Natural killer cell (primary cell): ENCODE measurements at places on chromosomes 5 and 9. TPM values are rescaled to one million over a fixed set of nuclear protein-coding genes. Genes with fewer than 3 reads are reported as not detected.

Gene PLPPR1
- total RNA-seq: not detected

Gene KIF24
- total RNA-seq: 0.50 TPM

Gene PCDH12
- total RNA-seq: not detected

Gene LYSMD3
- 15.2 TPM for total RNA-seq

DNA sequence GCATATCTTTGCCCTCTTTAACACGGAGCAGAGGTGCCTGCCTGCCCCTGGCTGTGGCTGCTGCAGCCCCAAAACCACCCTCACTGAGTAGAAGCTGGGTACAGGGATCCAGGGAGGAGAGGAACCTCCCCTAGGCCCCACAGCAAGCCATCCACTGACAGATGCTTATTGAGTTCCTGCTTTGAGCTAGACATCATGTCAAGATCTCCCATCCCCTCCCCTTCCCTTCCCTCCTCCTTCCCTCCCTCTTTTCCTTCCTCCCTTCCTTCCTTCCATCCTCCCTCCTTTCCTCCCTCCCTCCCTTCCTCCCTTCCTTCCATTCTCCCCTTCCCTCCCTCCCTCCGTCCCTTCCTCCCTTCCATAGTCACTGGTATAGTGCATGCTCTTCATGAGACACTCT lies 29.3 kb downstream of the GOLGA2 start:
- no peaks in the 10 kb centered on the region for H3K27me3 ChIP-seq
- DNase-seq: no peak
- no peaks in the 10 kb centered on the region for H3K36me3 ChIP-seq
- no peak overlapping the region for H3K4me3 ChIP-seq
- peaks cover 47% of the 10 kb centered on the region for H3K4me1 ChIP-seq
- H3K27ac ChIP-seq: no peak overlapping the region

GRCh38 chr9:91161465-91162300 lies 200.0 kb downstream of the AUH start:
- peaks cover 83% of the 10 kb centered on the region for H3K4me1 ChIP-seq
- peak overlapping the region; percentile 78 for H3K27ac ChIP-seq
- no peaks in the 10 kb centered on the region for H3K27me3 ChIP-seq
- DNase-seq: no peak
- H3K36me3 ChIP-seq: no peaks in the 10 kb centered on the region
- H3K4me3 ChIP-seq: no peak overlapping the region

- H3K36me3 ChIP-seq: no peaks in the 10 kb centered on the region
- DNase-seq: no peak
- H3K27ac ChIP-seq: no peak overlapping the region
Measured at GRCh38 chr9:116144038-116144437, 9.6 kb upstream of the PAPPA start.

DNA sequence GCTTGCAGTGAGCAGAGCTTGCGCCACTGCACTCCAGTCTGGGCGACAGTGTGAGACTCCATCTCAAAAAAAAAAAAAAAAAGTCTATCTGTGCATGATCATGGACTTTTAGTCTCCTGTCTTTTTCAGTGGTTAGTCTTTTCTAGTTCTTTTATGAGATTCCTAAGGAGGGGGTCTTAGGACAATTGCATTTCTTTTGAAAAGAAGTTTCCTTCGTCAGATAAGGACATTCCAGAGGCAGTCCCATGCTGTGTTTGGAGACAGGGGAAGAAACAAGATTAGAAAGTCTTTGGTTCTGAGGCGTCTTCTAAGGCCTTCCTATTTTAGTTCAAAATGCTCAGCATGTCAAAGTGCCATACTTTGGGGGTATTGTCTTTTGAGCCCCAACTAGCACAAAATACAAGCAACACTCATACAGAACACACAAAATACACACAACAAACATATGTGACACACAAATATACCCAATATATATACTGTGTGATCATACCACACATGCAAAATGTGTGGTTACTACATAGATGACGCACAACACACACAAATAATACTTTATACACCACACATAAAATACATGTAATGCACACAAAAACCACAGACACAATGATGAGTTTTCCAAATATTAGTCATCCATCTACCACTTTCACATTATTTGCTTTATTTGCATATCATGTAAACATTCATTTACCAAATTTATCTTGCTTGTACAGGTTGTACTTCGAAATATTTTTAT lies 394.5 kb downstream of the SPATA31D1 start:
- H3K4me3 ChIP-seq: no peak overlapping the region
- H3K27me3 ChIP-seq: no peaks in the 10 kb centered on the region
- no peaks in the 10 kb centered on the region for H3K36me3 ChIP-seq
- no peak for DNase-seq

GRCh38 chr5:35870605-35871004 lies 13.9 kb downstream of the IL7R start:
- peaks cover 5% of the 10 kb centered on the region for H3K4me1 ChIP-seq
- H3K27ac ChIP-seq: no peak overlapping the region
- H3K27me3 ChIP-seq: no peaks in the 10 kb centered on the region
- H3K36me3 ChIP-seq: peaks cover 61% of the 10 kb centered on the region
- DNase-seq: no peak

DNA sequence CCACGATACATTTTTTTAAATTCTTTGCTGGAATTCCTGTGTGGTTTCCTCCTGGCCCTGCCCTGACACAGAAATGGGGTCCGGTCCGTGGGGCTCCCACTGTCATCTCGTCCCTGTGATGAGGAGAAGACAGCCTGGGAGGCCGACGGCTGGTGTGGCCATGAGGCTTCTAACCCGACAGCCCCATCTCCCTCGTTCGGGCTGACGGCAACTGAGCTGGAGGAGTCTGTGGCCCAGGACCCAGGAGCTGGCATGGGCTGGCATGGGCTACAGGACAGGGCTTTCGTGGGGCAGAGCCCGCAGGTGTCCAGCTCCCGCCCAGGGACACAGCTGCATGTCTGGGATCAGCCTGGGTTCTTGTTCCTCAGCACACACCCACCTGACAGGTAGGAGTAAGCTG lies 13.8 kb downstream of the LCN9 start:
- no peaks in the 10 kb centered on the region for H3K4me1 ChIP-seq
- no peak overlapping the region for H3K27ac ChIP-seq
- no peak for DNase-seq
- no peaks in the 10 kb centered on the region for H3K27me3 ChIP-seq

- DNase-seq: no peak
- peaks cover 9% of the 10 kb centered on the region for H3K27me3 ChIP-seq
- H3K4me3 ChIP-seq: no peak overlapping the region
- no peak overlapping the region for H3K27ac ChIP-seq
Measured at GRCh38 chr5:54332720-54333119, 22.3 kb upstream of the ARL15 start.

GRCh38 chr5:77893225-77893860 lies 117.2 kb upstream of the TBCA start:
- no peaks in the 10 kb centered on the region for H3K4me1 ChIP-seq
- H3K27me3 ChIP-seq: no peaks in the 10 kb centered on the region
- no peak overlapping the region for H3K27ac ChIP-seq
- no peak overlapping the region for H3K4me3 ChIP-seq
- no peaks in the 10 kb centered on the region for H3K36me3 ChIP-seq

- no peak overlapping the region for H3K4me3 ChIP-seq
- no peaks in the 10 kb centered on the region for H3K27me3 ChIP-seq
- no peak overlapping the region for H3K27ac ChIP-seq
- DNase-seq: no peak
- peaks cover 94% of the 10 kb centered on the region for H3K4me1 ChIP-seq
Measured at GRCh38 chr9:124267271-124267807, 9.6 kb downstream of the NEK6 start.

- H3K36me3 ChIP-seq: no peaks in the 10 kb centered on the region
- H3K27ac ChIP-seq: no peak overlapping the region
- no peak overlapping the region for H3K4me3 ChIP-seq
- no peaks in the 10 kb centered on the region for H3K4me1 ChIP-seq
- DNase-seq: no peak
- no peaks in the 10 kb centered on the region for H3K27me3 ChIP-seq
Measured at GRCh38 chr9:124137009-124137943, 120.5 kb upstream of the NEK6 start.

DNA sequence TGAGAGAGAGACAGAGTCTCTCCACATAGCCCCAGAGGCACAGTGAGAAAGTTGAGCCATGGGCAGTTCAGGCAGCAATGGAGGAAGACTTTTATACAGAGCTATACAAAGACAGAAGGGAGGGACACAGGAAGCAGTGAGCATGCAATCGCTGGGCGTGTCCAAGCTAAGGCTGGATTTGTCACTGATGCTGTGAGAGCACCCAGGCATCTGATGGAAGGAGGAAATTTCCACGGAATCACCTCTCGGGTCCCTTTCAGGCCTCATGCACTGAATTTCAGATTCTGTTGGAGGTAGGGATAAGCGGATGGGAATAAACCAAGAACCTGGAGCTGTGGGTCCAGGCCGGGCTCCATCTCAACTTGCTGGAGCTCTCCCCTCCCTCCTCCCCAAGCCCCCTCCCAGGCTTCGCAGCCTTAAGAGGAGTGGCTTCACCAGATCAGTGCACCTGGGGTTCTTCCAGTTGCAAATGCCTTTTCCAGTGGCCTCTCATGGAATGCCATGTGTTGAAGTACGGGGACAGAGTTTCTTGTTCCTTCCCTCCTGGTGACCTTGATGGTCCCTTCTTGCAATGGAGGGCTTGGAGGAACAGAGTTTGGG lies 114.8 kb upstream of the ALDH1B1 start:
- H3K27ac ChIP-seq: no peak overlapping the region
- no peak overlapping the region for H3K4me3 ChIP-seq
- no peaks in the 10 kb centered on the region for H3K36me3 ChIP-seq
- DNase-seq: no peak
- H3K27me3 ChIP-seq: no peaks in the 10 kb centered on the region
- peaks cover 14% of the 10 kb centered on the region for H3K4me1 ChIP-seq

GRCh38 chr9:68640421-68641089 lies 64.5 kb upstream of the PIP5K1B start:
- peak overlapping the region; percentile 76 for H3K27ac ChIP-seq
- H3K36me3 ChIP-seq: no peaks in the 10 kb centered on the region
- peaks cover 3% of the 10 kb centered on the region for H3K4me1 ChIP-seq
- H3K4me3 ChIP-seq: no peak overlapping the region
- no peak for DNase-seq

DNA sequence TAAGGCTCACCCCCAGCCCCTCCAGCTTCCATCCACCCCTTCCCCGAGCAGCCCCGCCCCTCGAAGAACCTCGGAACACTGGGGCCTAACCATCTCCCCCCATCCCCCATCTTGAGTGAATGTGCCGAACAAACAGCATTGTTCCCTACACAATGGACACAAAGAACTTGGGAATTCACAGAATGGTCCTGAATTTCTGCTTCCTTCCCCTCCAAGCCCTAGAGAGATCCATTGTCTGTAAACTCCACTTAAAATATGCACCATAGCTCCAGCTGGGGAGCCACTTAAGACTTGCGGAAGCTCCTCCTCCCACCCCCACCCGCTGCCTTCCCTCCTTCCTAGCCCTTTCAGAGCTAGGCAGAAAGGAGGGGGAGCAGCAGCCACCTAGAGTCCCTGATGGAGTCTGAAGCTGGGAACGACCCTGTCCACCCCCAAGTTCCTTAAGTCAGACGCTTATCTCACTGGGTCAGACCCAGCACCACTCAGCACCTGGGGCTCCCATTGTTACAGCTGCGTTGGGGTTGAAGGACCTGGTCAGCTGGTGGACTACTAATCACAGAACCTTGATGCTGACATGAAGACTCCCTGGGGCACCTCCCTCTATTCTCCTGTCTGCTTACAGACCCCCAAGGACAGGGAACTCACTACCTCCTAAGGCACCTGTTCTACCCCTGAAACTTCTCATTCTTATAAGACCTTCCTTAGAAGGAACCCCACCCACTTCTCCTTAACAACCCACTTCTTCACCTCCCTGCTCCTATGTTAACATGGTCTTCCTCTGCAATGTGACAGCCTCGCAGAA lies 61.4 kb downstream of the PCDH1 start:
- no peaks in the 10 kb centered on the region for H3K4me1 ChIP-seq
- peaks cover under 1% of the 10 kb centered on the region for H3K27me3 ChIP-seq
- no peak for DNase-seq
- H3K36me3 ChIP-seq: no peaks in the 10 kb centered on the region

DNA sequence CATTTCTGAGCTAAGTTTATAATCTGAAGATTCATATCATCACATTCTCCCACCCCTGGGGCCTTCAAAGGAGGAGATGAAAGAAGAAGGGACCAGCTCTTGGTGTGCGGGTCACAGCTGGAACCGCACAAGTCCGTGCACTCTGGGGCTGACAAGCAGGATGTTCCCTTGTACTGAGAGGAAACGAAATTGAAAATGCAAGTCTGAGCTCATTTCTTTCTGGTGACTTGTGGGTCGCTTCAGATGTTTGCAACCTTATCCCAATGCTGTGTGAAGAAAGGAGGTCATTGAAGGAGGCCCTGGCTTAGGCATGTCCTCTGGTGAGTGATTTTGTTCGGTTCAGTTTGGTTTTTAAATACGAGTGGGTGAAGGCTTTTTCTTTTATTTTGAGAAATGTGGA lies 59.6 kb downstream of the C9orf152 start:
- no peaks in the 10 kb centered on the region for H3K36me3 ChIP-seq
- peaks cover 36% of the 10 kb centered on the region for H3K4me1 ChIP-seq
- peak overlapping the region; percentile 12 for H3K4me3 ChIP-seq
- no peaks in the 10 kb centered on the region for H3K27me3 ChIP-seq

DNA sequence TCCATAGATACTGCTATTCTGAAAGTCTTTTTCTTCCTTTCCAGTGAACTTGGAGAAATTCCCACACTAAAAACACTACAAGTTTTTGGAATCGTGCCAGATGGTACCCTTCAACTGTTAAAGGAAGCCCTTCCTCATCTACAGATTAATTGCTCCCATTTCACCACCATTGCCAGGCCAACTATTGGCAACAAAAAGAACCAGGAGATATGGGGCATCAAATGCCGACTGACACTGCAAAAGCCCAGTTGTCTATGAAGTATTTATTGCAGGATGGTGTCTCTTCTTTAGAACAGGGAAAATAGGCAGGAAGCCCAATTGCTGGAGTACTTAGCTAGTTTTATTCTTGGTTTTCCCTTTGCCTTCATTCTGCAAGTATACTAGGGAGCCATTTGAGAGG lies 29.9 kb downstream of the SKP2 start:
- no peak for DNase-seq
- H3K27me3 ChIP-seq: no peaks in the 10 kb centered on the region
- no peaks in the 10 kb centered on the region for H3K4me1 ChIP-seq
- peaks cover 51% of the 10 kb centered on the region for H3K36me3 ChIP-seq

- H3K36me3 ChIP-seq: peaks cover 49% of the 10 kb centered on the region
- no peak for DNase-seq
- H3K4me3 ChIP-seq: no peak overlapping the region
- H3K27me3 ChIP-seq: no peaks in the 10 kb centered on the region
- no peak overlapping the region for H3K27ac ChIP-seq
- H3K4me1 ChIP-seq: no peaks in the 10 kb centered on the region
Measured at GRCh38 chr9:109083141-109083540, 36.6 kb downstream of the TMEM245 start.

GRCh38 chr5:43007246-43007910 lies 32.7 kb downstream of the ANXA2R start:
- peaks cover 36% of the 10 kb centered on the region for H3K4me1 ChIP-seq
- peak overlapping the region; percentile 81 for H3K4me3 ChIP-seq
- peak overlapping the region; percentile 88 for H3K27ac ChIP-seq
